ENCODE measurements at places on chromosomes 7 and 10. TPM values are rescaled to one million over a fixed set of nuclear protein-coding genes. Genes with fewer than 3 reads are reported as not detected.

DNA sequence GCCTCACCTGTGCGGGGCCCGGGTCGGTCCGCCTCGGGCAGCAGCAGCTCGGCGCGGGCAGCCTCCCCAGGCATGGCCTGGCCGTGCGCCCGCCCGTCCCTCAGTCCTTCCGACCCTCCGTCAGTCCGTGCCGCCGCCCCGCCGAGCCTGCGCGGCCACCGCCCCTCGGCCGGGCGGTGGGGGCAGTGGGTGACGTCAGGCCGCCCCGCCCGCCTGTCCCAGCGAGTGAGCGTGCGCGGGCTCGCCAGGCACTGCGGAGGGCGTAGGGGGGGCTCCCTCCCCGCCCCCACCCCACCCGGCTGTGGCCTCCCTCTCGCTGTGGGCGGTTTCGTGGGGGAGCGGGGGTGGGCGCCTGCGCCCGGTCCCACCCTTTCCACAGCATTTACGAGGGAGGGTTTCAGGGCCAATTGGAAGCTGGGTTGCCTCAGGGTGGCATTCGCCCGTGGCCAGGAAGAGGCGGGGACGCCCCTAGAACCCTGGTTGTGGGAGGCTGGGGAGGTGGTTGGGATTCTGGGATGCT lies at the start of gene NACAD:
TSS of gene NACAD (minus strand) at position 149 of the 520 bp plus-strand sequence. CDS start at position 74, 75 bp downstream.
- DNase-seq: peak; percentile 25
- peaks cover 28% of the 10 kb centered on the region for H3K27me3 ChIP-seq
- no peaks in the 10 kb centered on the region for H3K4me1 ChIP-seq
- H3K27ac ChIP-seq: no peak within 1 kb of the TSS

DNA sequence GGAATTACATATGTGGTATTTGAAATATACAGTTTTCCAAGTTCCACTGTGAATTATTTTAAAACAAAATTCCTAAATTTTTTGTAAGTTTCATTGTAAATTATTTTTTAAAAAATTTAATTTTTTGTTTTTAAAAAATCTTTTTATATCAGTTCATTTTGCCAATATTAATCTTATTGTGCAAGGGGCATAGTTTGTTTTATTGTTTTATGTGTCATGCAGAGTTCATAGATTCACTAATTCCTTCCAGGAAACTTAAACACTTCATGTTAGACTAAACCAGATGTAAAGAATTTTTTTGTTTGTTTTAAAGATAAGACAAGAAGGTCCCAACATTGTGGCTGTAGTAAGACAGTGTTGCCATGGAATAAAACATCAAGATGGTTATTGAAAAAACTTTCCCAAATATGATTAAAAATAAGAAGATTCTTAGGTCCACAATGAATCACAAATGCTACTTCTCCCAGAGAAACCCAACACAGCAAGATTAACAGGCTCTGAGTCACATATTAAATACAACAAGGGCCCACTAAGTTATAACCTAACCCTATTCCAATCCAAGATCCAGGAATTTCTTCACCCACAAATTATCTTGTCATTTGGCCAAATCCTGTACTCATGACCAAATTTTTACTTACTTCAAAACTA lies 464.7 kb upstream of the IGFBP3 start:
- peak; percentile 82 for DNase-seq
- H3K4me3 ChIP-seq: no peak overlapping the region
- peaks cover 16% of the 10 kb centered on the region for H3K4me1 ChIP-seq
- H3K36me3 ChIP-seq: no peaks in the 10 kb centered on the region

DNA sequence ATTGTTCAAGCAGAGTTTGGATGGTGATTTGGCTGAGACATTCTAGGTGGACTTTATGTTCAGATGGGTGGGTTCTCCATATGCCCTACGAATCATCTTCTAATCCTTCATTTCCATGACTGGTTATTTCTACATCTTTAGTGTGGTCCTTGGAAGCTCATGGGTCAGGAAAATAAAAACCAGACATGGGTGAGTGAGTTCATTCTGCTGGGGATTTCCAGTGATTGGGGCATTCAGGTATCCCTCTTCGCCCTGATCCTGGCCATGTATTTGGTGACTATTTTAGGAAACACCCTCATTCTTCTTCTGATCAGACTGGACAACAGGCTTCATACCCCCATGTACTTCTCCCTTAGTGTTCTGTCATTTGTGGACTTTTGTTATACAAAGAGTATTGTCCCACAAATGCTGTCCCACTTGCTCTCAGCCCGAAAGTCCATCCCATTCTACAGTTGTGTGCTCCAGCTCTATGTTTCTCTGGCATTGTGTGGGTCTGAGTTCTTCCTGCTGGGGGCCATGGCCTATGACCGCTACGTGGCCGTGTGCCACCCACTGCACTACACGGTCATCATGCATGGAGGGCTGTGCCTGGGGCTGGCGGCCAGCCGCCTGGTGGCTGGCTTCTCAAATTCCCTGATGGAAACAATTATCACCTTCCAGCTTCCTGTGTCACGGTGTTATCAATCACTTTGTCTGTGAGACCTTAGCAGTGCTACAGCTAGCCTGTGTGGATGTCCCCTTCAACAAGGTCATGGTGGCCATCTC lies 19.2 kb upstream of the OR6B1 start:
- H3K4me1 ChIP-seq: no peaks in the 10 kb centered on the region

- H3K27me3 ChIP-seq: no peaks in the 10 kb centered on the region
- H3K27ac ChIP-seq: no peak overlapping the region
- peak; percentile 88 for DNase-seq
- H3K4me1 ChIP-seq: no peaks in the 10 kb centered on the region
These were observed 229.7 kb downstream of the CDK14 start for GRCh38 chr7:90825779-90826178.

DNA sequence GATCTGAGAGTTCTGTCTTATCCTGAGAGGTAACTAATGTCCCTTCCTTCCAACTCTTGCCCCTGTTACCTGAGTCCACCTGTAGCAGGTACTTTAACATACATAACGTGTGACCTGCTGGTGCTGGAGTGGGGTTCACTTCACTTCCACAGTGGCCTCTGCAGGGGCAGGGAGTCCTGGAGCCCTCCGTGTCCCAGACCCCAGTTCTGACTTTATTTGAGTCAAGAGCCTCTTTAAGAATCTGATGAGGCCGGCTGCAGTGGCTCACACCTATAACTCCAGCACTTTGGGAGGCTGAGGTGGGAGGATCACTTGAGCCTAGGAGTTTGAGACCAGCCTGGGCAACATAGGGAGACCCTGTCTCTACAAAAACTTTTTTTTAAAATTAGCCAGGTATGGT lies 117.0 kb upstream of the RET start:
- H3K27me3 ChIP-seq: no peaks in the 10 kb centered on the region
- no peak for DNase-seq
- no peak overlapping the region for H3K27ac ChIP-seq
- H3K36me3 ChIP-seq: no peaks in the 10 kb centered on the region

DNA sequence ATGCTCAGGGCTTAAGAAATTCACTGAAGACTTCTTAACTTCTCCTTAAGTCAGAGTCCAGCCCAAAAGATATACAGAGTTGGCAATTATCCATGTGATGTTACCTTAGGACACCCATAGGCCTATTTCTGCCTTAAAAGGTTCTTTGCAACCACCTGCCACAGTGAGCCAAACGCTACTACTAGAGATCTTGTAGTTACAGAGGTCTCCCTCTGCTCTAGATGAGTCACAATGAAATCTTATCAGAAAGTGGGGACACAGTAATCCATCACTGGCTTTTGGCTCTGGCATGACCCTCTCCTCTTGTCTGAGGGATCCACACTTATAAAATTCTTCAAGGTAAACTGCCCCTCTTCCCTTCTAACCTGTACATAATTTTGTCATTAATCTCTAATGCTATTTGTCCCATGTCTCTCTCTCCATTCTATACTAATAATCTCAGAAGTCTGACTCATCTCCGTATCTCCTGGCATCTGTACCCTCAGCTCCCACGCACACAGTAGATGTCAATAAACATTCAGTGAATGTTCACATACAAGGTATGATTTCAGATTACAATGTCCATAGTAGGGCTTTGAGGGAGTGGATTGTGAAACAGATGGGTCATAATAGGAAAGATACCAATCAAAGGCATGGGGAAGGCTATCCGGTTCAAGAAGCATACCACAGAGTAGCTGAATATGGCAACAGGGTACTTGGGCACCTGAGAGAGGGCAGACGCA lies 112.1 kb downstream of the SGMS1 start:
- H3K27me3 ChIP-seq: peaks cover 26% of the 10 kb centered on the region
- no peak overlapping the region for H3K27ac ChIP-seq
- H3K36me3 ChIP-seq: no peaks in the 10 kb centered on the region
- H3K4me1 ChIP-seq: peaks cover 5% of the 10 kb centered on the region
- H3K4me3 ChIP-seq: no peak overlapping the region

DNA sequence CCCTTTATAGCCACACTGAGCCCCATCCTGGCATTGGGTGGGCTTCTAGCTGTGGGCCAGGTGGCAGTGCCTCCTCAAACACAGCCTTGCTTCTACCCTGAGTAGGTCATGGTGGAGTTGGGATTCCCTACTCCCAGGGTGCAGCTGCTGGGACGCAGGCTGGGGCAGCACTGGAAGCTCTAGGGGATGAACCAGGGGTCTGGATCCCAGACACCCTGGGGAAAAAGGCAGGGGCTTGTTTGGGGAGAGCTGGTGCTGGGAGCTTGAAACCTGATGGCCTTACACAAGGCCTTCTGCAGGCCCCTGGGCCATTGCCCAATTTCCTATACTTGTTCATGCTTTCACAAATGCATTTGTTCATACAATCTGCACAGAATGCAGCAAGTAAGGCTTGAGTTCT lies 103.7 kb upstream of the CTBP2 start:
- no peak overlapping the region for H3K27ac ChIP-seq
- no peaks in the 10 kb centered on the region for H3K36me3 ChIP-seq
- DNase-seq: no peak

GRCh38 chr10:28367413-28367812 lies 64.5 kb upstream of the MPP7 start:
- no peaks in the 10 kb centered on the region for H3K27me3 ChIP-seq
- no peak overlapping the region for H3K4me3 ChIP-seq
- DNase-seq: no peak

- H3K4me3 ChIP-seq: no peak overlapping the region
- H3K27ac ChIP-seq: no peak overlapping the region
- H3K4me1 ChIP-seq: no peaks in the 10 kb centered on the region
- H3K36me3 ChIP-seq: no peaks in the 10 kb centered on the region
- no peak for DNase-seq
These were observed 59.0 kb downstream of the PALD1 start for GRCh38 chr10:70537398-70538194.

DNA sequence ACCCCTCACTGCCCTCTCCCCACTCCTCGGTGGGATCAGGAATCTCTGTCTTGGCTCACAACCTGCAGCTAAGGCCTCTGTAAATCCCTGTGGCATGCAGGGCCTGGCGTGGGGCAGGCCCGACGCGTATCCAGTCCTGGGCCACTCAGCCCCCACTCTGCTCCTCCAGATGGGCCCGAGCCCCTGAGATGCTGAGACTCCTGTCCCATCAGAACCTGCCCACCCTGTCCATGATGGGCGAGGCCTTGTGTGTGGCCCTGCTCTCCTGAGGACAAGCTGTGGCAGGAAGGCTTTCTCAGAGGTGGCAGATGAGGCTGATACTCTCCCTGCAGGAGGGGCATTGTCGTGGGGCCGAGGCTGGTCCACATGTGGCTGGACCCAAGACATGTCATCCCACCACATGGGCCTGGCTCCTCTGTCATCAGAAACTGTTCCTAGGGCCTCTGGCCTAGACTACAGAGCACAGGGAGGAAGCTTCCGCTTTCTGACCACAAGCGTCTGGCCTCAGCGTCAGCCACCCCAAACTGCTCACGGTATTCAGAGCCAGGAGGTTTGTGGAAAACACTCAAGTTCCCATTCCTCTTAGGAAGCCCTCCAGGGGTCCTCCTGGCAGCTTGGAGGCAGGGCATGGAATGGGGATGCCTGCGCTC lies 6.0 kb downstream of the ALOX5 start:
- H3K4me3 ChIP-seq: no peak overlapping the region
- H3K4me1 ChIP-seq: no peaks in the 10 kb centered on the region
- H3K27me3 ChIP-seq: peaks cover 20% of the 10 kb centered on the region
- no peak overlapping the region for H3K27ac ChIP-seq
- no peaks in the 10 kb centered on the region for H3K36me3 ChIP-seq

GRCh38 chr10:38102880-38103279 lies 8.7 kb downstream of the ZNF37A start:
- DNase-seq: no peak
- H3K36me3 ChIP-seq: no peaks in the 10 kb centered on the region
- no peaks in the 10 kb centered on the region for H3K27me3 ChIP-seq
- H3K4me3 ChIP-seq: no peak overlapping the region
- no peak overlapping the region for H3K27ac ChIP-seq

DNA sequence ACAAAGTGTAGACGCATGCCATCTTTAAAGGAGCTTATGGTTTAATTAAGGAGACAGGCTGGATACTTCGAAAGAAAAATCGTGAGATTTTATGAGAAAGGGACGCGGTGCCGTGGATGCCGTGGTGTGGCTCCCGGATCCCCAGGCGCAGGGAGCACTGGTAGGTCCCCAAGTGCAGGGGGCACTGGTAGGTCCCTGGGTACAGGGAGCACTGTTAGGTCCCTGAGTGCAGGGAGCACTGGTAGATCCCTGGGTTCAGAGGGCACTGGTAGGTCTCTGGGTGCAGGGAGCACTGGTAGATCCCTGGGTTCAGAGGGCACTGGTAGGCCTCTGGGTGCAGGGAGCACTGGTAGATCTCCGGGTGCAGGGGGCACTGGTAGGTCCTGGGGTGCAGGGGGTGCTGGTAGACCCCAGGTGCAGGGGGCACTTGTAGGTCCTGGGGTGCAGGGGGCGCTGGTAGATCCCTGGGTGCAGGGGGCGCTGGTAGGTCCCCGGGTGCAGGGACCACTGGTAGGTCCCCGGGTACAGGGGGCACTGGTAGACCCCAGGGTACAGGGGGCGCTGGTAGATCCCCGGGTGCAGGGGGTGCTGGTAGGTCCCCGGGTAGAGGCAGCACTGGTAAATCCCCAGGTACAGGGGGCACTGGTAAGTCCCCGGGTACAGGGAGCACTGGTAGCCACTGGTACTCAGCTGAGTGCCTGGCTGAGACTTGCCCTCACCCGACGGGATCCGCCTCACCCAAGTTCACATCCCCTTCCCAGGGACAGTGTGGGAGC lies 14.1 kb downstream of the PRKAG2 start:
- H3K36me3 ChIP-seq: no peaks in the 10 kb centered on the region
- H3K4me1 ChIP-seq: no peaks in the 10 kb centered on the region
- no peak overlapping the region for H3K27ac ChIP-seq
- no peak for DNase-seq

DNA sequence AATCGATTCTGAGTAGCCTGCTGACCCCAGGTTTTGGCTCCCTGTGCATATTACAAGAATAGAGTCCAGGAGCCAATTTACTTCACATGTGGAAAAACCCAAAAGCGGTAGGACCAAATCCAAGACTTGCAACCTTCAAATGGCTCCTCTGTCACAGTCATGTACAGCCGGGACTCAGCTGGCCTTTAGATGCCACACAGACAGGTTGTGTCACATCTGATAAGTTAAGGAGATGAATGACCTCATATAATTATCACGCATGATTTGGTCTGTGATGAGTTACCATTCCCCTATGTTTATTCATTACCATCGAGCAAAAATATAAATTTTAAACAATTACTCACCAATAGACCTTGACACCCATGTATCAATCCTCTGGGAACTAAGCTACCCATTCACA lies 14.2 kb downstream of the CACNA2D1 start:
- H3K27me3 ChIP-seq: no peaks in the 10 kb centered on the region
- H3K4me3 ChIP-seq: no peak overlapping the region
- H3K4me1 ChIP-seq: no peaks in the 10 kb centered on the region
- H3K36me3 ChIP-seq: no peaks in the 10 kb centered on the region
- no peak for DNase-seq

The ITGB8 gene
- total RNA-seq: 1.3 TPM

The GPC2 gene
- total RNA-seq: 37.4 TPM

The LRGUK gene
- total RNA-seq: 0.21 TPM

The RAMP3 gene
- not detected for total RNA-seq

The CALML3 gene
- not detected for total RNA-seq

The TRIM50 gene
- not detected for total RNA-seq

The LRMDA gene
- 6.2 TPM for total RNA-seq

The MYH16 gene
- not detected for total RNA-seq

The TRPV5 gene
- total RNA-seq: not detected

The AGBL3 gene
- 1.7 TPM for total RNA-seq
